NCI-H1436 (cell line): ENCODE measurements at places on chromosomes 4 and X.

- DNase-seq, result no peak
Measured at GRCh38 chr4:764405-765169, 59.0 kb downstream of the PCGF3 start.

GRCh38 chrX:96447161-96447560 lies 237.5 kb upstream of the DIAPH2 start:
- no peak for DNase-seq

GRCh38 chr4:84407554-84408407 lies 91.3 kb downstream of the NKX6-1 start:
- no peak for DNase-seq

DNA sequence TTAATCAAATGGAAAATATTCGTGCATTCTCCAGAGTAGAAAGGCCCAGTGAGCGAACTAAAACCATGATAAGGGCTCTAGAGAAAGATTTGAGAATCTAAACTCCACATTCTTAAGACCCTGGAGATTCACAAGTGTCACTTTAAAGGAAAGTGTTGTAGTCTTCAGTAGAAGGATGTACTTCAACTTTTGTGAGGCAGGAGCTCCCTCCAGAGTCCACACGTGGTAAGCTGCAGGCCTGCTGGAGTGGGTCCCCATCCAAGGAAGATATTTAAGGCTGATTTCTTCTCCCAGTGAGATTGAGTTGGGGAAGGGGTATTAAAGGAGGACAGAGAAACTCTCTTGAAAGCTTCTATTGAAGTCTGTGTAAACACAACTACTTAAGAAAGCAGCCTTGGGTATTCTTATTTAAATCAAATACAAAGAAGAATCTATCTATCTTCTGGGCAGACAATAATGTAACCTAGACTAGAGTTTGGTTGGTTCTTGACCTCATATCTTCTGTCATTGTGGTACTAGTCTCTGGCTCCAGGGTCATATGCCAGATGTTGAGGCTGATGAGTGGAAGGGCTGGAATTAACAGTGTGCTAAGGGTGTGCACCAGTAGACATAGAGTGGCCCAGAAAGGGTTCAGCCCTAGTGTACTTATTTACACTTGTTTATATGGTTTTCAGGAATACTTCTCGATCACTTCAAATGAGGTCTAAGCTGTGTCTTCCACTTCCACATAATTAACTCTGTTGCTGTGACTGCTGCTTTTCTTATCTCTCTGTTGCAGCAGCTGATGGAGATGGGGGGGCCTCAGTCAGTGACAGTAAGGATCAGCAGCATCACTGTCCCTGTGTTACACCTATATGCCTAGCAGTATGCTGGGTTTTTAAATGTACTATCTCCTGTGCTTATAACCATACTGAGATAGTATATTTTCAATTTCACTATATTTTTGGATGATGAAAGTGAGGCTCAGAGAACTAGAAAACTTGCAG lies 76.1 kb downstream of the HMGB2 start:
- peak; percentile 73 for DNase-seq

DNA sequence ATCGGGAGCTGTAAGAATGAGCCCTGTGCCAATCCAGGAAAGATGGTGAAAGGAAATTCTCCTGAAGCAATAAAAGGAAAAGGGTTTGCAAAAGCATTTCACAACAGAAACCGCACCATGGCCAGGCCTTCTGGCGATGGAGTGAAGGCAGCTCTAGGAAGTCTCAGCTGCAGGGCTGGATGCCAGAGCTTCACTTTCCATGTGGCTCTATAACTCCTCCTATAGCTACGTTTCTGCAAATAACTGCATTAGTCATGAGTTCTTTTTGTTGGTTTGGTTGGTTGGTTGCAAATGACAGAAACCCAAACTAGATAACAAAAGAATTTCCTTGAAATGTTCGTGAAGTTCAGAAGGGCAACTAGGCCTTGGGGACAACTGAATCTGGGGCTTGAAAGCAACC lies 84.6 kb downstream of the RELL1 start:
- no peak for DNase-seq

DNA sequence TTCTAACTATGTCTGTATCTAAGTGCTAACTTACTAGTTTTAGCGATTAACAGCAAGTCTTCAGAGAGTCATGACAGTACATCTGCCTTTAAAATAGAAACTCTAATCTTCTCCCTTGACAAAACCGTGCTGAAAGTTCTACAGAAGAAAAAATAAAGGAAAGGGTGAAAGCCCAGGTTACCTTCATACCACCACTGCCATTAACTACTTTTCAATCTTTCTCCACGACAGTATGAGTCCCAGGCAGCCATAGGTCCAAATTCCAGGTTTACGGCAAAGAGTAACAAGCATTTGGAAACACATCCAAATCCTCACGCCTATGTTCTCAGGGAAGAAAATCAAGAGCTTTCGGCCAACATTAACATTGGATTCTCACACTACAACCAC lies 12.4 kb upstream of the ZCCHC13 start:
- no peak for DNase-seq

DNA sequence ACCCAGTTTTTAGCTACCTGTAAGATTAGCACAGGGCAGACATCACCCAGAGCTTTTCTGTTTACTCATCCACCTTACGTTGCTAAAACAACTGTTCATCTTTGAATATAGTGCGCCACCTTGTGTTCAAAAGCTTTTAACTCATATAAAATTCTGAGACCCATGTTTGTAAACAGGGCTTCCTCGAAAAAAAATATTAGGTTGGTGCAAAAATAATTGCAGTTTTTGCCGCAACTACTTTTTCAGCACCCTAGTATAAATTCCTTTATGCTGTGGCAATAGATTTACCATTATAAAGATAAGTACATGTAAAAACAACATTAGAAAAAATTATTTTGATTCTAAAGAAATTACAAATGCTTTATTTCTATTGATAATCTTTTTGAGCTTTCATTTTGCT lies 147.9 kb downstream of the LRBA start:
- DNase-seq, result peak; percentile 84

DNA sequence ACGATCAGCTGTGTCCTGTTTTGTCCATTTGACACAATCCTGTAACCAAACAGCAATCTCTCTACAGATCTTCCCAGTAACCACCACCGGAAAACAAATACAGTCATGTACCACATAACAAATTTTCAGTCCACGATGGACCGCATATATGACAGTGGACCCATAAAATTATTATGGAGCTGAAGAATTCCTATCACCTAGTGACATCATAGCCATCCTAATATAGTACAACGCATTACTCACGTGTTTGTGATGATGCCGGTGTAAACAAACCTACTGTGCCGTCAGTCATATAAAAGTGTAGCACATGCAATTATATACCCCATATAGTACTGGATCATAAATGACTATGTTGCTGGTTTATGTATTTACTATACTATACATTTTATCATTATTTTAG lies 133.7 kb upstream of the EDNRA start:
- DNase-seq, result no peak

DNA sequence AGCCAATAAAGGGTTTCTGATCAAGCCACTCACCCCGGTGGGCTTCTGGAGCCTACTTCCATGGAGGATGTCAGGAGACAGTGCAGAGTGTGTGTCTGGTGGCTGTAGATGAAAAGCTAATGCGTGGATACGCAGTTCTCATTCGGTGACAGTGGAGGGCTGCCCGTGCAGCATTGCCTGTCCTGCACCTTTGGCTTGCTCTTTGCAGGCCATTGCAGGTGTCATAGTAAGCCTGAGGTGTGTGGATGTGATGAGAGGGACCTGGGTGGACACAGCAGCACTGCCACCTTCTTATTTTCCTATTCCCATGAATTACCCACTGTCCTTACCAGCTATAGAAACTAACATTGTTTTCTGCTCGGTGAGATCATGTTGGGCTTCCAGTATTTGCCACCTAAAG lies 101.2 kb downstream of the STK32B start:
- DNase-seq, result no peak

DNA sequence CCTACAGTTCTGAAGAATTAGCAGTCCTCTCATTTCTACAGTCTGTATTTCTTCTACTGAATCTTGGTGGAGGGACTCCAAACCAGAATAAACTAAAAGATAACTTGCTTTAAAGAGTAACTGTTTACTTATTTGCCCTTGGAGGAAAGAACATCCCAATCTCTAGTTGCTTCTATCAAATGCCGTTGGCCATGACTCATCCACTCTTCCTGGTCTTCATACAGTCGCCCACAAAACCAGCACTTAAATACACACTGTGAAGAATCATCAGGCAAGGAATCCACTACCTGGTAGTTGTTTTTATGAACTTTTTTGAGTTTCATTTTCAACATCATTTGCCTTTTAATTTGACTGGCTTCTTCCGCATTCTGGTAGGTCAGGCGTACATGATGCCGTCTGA lies 14.2 kb downstream of the ZNF518B start:
- DNase-seq, result no peak

DNA sequence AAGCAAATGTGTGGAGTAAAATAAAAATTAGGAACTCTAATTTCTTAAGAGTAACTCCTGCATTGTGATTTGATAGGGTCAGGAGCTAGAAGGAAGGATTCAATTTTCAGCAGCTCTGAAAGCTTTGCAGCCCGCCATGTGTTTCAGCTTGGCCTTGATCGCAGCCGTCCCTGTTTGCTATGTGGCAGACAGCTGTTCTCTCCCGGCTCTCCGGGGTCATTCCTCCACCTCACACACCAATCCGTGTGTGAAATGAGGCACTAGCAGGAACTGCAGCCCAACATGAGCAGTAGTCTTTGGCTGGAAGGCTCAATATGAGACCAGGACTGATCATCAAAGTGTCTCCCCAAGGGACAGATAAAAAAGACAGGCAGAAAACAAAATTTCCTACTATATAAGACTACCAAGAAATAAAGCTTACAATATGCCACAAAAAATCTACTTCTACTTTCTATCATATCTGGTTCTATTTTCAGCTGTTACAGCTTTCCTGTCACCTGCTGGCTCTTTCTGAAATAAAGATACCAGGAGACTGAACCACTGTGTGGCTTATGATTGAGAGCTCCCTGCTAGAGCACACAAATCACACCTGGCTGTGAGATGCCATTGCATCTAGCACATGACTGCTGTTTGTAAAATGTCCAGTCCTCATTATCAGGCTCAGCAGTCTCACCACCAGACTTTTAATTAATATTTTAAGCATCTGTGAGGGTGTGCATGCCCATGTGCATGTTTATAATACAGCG lies 44.1 kb upstream of the SEC24B start:
- no peak for DNase-seq

- peak; percentile 12 for DNase-seq
Measured at GRCh38 chrX:23694606-23695005, 27.3 kb downstream of the PRDX4 start.

DNA sequence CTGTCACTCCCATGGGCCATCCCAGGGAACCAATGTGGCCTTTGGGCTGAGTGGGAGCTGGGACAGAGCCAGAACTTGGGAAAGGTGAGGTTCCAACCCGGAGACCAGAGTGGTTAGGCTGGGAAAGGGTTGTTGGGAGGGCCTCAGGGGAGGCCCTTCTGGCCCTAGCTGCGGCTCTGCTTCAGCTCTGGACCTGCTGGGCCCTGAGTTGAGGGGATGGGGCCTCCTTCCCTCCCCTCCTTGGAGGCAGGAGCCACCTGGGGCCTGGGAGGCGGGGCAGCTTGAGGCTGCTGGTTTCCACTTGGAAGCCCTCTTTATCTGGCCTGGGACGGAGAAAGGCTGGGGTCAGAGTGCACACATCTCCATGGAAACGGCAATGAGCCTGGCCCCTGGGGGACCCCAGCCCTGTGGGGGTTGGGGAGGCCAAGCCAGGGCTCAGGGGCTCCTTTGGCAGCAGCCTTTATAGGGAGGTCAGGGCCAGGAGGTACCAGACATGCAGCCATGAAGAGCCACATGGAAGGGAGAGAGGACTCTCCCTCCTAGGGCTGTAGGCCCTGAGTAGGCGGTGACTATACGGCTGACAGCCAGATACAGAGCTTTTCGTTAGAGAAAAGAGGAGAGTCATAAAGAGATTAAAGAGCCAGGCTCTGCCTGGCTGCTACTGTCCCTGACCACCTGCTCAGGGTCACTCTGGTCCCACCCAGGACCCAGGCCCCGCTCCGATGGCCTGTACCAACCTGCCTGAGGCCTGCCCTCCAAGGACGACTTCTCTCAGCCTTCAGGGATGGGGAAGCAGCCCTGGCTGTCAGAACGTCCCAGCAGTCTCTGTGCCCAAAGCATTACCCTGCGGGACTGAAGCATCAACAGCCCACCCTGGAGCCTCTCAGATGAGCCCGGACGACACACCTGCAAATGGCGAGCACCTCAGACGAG lies 6.9 kb upstream of the NSD2 start:
- DNase-seq, result no peak
